Colonic mucosa (tissue), 4 donors: ENCODE measurements at places on chromosomes 7 and 10. TPM values are rescaled to one million over a fixed set of nuclear protein-coding genes. Genes with fewer than 3 reads are reported as not detected.
A peak's percentile ranks its signal among the peaks of the same experiment; 100 is the strongest.

- no peaks in the 10 kb centered on the region for H3K27me3 ChIP-seq
- H3K36me3 ChIP-seq, result no peaks in the 10 kb centered on the region
- no peak overlapping the region for H3K4me3 ChIP-seq
- H3K4me1 ChIP-seq, result no peaks in the 10 kb centered on the region
- no peak for DNase-seq
Observed at GRCh38 chr10:88913788-88914187, 33.7 kb downstream of the STAMBPL1 start.

SLC26A4 gene
- total RNA-seq, result 0.32 TPM

- peak; percentile 32 for DNase-seq
- no peaks in the 10 kb centered on the region for H3K4me1 ChIP-seq
- no peaks in the 10 kb centered on the region for H3K36me3 ChIP-seq
- H3K27me3 ChIP-seq, result no peaks in the 10 kb centered on the region
- no peak overlapping the region for H3K27ac ChIP-seq
- H3K4me3 ChIP-seq, result no peak overlapping the region
Observed at GRCh38 chr7:124784879-124785818, 19.6 kb upstream of the GPR37 start.

- H3K36me3 ChIP-seq, result no peaks in the 10 kb centered on the region
- no peaks in the 10 kb centered on the region for H3K27me3 ChIP-seq
- no peaks in the 10 kb centered on the region for H3K4me1 ChIP-seq
- no peak for DNase-seq
- no peak overlapping the region for H3K27ac ChIP-seq
- H3K4me3 ChIP-seq, result no peak overlapping the region
Observed at GRCh38 chr10:75104842-75105241, 6.6 kb upstream of the SAMD8 start.

- H3K36me3 ChIP-seq, result no peaks in the 10 kb centered on the region
- H3K4me3 ChIP-seq, result no peak overlapping the region
- no peaks in the 10 kb centered on the region for H3K27me3 ChIP-seq
- H3K4me1 ChIP-seq, result no peaks in the 10 kb centered on the region
- DNase-seq, result no peak
Observed at GRCh38 chr7:142813699-142814098, 41.2 kb upstream of the EPHB6 start.

DNA sequence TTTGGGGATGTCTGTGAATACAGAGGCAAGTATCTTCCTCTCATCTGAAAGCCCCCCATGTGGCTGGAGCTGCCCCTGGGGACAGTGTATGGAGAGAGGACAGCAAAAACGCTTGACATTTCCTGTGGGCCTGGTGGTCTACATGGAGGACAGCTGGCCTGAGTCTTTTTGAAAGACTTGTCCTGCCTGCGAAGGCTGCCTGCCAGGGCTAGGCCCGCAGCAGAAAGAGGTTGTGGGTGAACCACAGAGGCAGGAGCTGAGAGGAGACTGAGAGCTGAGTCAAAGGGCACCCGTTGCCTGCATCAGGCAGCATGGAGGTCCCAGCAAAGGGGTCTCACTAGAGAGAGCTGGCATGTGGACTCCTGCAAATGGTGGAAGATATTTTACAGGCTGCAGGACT is 66.4 kb downstream of the KAT6B start:
- no peaks in the 10 kb centered on the region for H3K36me3 ChIP-seq
- H3K4me1 ChIP-seq, result no peaks in the 10 kb centered on the region
- DNase-seq, result no peak
- no peak overlapping the region for H3K4me3 ChIP-seq
- H3K27ac ChIP-seq, result no peak overlapping the region

DNA sequence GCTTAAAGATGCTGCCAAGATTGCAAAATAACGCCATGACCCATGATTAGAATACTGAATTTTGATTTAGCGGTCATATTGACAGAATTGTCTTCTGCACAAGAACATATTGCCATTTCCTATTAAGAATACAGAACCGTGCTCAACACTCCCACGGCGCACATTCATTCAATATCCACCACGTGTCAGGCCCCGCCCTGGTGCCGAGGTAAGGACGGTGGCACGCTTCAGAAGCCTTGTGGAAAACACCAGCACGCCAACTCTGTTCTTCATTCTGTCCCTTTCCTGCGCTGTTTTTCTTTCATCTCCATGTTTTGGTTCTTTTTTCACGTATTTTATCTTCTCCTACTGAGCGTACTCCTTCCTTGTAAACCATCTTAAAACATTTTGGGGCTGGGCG is 189.3 kb downstream of the ZMYND11 start:
- H3K4me3 ChIP-seq, result no peak overlapping the region
- no peaks in the 10 kb centered on the region for H3K27me3 ChIP-seq
- H3K27ac ChIP-seq, result no peak overlapping the region
- H3K36me3 ChIP-seq, result no peaks in the 10 kb centered on the region

- H3K27ac ChIP-seq, result no peak overlapping the region
- no peaks in the 10 kb centered on the region for H3K36me3 ChIP-seq
- no peaks in the 10 kb centered on the region for H3K27me3 ChIP-seq
- no peak overlapping the region for H3K4me3 ChIP-seq
- peaks cover 5% of the 10 kb centered on the region for H3K4me1 ChIP-seq
Observed at GRCh38 chr10:4684434-4684833, 141.6 kb upstream of the AKR1E2 start.

- H3K27me3 ChIP-seq, result no peaks in the 10 kb centered on the region
- H3K36me3 ChIP-seq, result no peaks in the 10 kb centered on the region
- DNase-seq, result no peak
- no peaks in the 10 kb centered on the region for H3K4me1 ChIP-seq
Observed at GRCh38 chr10:17031637-17032635, 97.7 kb downstream of the CUBN start.
